Natural killer cell (primary cell): ENCODE measurements at places on chromosomes 4 and X.

- DNase-seq, result no peak
Observed at GRCh38 chr4:131974730-131975129, 1174.4 kb upstream of the PCDH10 start.

DNA sequence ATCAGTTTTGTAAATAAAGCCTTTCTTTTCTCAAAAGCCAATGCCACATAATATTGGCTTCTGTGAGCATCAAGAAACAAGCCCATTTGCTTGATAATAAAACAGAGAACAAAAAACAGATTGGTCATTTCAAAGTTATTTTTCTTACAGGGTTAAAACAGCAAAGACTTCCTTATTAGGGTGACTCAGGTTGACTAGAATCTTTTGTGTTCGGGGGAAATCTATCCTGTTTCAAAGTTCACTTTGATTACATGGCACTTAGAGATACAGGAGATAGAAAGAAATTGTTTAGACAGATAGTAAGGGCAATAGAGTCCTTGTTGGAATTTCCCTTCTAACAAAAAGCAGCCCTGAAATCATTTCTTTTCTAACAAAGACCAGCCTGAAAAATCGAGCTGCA, 170.0 kb upstream of the GLRA2 start:
- no peak for DNase-seq

- no peak for DNase-seq
Observed at GRCh38 chr4:141056473-141056872, 76.8 kb downstream of the RNF150 start.

DNA sequence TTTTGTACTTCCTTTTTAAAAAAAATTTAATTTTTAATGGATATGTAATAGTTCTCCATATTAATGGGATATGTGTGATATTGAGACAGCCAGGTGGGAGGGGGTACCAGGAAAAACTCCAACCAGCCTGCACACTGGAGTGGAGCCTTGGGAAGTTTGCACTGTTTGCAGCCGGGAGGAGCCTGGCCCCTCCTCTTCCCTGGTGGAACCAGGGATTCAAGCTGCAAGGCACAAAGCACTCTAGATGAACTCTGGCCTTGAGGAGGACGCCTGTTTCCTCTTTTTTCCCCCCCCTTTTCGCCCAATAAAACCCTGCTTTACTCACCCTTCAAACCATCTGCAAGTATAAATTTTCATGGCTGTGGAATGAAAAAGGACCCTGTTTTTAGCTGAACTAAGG, 48.2 kb upstream of the GC start:
- no peak for DNase-seq

GRCh38 chr4:162659716-162660115, 495.9 kb upstream of the FSTL5 start:
- no peak for DNase-seq

DNA sequence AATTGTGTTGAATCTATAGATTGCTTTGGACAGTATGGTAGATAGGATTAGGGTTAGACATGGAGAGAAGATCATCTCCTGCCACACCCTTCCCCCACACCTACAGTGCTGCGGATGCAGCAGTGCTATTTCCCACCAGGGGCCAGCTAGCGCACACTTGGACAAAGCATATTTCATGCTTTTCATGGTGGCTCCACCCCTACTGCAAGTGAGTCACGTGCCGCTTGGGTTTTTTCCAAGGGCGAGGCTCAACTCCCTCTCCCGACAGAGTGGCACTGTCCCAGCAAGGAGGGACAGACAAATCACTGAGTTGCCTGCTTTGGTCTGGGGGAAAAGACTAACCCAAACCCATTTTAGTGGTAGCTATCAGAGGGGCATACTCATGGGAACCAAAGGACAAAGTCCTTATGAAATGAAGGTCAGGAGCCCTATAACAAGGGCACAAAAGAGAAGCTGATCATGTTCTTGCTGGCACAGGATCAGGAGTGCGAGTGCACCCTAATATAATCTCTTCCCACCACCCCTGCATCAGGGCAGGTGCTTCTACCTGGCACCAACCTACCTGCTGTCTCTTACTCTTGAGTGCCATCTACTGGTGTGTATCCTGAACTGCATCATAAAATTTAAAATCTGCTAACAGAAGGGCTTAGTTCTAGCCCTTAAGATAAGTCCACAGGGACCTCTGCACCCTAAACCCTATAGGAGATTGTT, 55.1 kb upstream of the PGAM4 start:
- peak; percentile 71 for DNase-seq

DNA sequence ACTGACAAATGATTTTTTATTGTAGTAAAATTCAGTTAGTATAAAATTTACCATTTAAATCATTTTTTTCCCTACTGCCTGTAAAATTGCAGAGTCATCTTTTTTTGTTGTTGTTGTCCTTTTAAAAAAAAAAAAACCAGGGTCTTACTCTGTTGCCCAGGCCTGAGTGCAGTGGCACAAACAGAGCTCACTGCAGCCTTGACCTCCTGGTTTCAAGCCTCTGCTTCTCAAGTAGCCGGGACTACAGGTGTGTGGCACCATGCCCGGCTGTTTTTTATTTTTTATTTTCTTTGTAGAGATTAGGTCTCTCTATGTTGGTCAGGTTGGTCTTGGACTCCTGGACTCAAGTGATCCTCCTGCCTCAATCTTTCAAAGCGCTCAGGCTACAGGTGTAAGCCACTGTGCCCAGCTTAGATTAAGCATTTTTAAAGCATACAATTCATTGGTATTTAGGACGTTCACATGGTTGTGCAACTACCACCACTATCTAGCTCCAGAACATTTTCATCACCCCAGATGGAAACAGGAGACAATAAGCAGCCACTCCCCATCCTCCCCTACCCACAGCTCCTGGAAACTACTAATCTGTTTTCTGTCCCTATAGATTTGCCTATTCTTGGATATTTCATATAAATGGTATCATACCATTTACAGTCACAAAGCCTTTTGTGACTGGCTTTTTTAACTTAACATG, 59.7 kb upstream of the PGRMC2 start:
- DNase-seq, result no peak

DNA sequence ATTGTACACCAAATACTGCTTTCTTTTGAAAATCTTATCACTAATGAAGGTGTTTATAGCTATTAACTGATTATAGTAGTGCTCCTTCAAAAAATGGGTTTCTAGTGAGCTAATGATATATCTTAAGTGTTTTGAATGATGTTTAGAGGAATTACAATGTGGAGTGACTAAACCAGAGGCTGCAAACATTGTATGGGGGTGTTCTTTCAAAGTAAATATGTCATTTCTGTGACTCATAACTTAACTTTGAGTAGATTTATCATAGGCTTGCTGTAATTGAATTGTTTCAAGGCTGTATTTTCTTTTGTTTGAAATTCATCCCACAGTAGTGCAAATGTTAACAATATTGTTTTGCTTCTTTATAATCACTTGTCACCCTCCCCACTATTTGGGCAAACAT, 141.6 kb downstream of the IL1RAPL2 start:
- no peak for DNase-seq

DNA sequence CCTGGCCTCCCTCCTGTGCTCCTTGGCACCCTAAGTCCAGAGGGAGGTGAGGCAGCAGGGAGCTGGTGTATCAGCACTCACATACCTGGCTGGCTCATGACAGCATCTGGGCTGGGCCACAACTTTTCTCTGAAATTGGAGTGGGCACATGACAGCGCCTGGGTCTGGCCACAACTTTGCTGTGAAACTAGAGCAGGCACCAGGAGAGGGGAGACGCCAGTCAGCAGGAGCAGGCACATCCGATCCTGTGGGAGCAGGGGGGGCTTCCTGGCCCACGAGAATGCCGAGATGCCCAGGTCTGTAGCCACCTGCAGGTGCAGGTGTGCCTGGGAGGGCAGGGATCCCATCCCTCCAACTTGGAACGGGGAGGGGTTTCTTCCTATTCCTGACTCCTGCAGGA, 69.7 kb upstream of the PPP3CA start:
- no peak for DNase-seq

DNA sequence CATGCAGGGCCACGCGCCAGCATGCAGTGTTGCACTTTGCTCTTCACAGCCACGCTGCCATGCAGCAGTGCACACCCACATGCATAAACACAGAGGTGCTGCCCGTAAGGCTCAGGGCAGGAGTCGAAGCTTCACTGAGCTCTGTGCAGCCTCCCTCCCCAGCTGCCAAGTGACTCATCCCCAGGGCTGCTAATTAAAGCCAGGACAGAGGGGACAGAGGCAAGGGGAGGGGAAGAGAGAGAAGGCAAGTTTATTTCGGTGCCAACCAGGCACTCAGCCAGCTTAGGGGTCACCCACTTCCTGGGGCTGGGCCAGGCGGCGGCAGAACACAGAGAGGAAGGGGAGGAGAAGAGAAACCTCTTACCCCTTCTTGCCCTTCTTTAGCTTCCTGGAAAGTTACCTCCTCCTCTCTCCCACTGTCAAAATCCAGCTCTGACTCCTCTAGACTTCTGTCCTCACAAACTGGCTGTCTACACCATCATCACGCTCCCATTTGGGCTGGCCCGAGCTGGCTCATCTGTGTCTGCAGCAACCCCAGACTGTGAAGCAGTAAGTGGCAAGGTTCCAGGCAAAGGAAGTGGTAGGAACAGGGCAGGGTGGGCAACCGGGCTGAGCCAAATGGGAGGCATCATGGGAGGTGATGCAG, 6.2 kb upstream of the IQSEC2 start:
- DNase-seq, result peak; percentile 48

GRCh38 chr4:112113864-112114263, 31.4 kb upstream of the FAM241A start:
- DNase-seq, result no peak

DNA sequence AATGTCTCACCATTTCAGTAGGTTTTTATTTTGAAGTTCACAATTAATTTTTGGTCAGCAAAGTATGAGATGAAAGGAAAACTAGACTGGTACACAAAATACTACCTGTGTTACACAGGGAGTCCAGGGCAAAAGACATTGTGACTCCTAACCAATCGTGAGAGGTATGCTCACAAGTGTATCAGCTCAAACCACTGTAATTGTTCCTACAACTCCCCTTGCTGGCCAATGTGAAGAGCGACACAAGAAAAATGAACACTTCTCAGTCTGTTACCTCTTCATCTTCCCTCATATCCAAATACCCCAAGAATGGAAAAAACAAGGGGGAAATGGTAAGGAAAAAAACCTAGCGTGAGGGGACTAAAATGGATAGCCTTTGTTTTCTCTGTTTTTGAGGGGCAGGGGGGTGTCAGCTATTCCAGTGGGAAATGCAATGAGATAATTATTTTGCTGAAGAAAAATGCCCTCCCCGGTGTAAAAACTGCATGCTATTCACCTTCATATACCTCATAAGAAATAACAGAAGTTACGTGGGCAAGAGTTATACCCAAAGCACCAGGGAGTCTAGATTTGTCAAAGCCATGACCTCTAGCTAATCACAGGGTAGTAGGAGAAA, 30.6 kb upstream of the NSUN7 start:
- peak; percentile 34 for DNase-seq

DNA sequence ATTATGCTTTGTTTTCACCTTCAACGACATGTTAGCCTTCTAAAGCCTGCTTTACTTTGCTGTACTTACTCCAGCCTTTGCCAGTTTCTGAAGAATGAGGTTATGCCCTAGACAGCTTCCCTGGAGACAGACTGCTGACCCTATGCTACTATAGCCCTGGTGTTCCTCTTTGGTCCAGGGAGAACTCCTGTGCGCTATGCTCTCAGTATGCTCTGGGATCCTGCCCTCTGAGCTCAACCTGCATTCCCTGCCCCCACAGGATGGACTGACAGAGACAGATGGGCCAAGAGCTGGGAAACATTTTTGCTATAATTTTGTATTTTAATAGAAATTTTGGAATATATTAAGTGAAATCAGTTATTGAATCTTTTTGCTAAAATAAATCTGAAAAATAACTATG, 425.9 kb downstream of the TMA16 start:
- DNase-seq, result no peak
